ENCODE measurements at places on chromosomes 2 and 18.

- DNase-seq = no peak
Observed at GRCh38 chr2:138321458-138321857, 180.1 kb upstream of the SPOPL start.

DNA sequence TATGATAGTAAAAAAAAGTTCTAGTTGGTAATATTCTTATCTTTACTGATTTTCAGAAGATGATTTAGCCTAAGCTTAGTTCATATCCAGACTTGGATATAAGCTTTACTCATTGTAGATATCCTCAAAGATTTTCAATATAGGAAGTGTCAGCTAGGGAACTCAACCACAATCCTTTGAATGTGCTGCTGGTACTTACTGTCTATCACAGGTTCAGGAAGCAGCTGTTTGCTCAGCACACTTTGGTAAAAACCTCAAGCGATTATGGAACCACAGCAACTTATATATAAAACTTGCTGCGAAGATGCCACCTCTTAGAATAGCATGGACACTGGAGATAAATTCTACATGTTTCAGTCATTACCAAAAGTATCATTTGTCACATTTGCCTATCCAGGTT lies 60.1 kb upstream of the TNFRSF11A start:
- no peak for DNase-seq

DNA sequence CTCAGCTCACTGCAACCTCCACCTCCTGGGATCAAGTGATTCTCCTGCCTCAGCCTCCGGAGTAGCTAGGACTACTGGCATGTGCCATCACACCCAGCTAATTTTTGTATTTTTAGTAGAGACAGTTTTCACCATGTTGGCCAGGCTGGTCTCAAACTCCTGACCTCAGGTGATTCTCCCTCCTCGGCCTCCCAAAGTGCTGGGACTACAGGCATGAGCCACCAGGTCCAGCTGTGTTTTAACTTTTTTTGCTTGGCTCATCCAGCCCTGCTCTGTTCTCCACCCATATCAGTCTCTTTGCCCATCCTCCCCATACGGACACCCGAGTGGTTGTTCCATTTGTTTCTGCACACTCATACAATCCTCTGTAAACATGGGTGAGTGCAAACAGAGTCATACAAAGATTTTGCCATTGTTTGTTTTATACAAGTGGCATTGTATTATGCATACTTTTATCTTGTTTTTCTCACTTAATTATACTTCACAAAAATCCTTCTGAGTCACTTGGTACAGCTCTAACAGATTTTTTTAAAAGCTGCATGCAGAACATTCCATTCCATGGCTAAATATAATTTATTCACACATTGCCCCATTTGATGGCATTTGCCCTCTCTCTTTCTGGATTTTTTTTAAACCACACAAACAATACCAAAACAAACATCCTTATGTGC lies 5.3 kb downstream of the APOB start:
- no peak for DNase-seq

DNA sequence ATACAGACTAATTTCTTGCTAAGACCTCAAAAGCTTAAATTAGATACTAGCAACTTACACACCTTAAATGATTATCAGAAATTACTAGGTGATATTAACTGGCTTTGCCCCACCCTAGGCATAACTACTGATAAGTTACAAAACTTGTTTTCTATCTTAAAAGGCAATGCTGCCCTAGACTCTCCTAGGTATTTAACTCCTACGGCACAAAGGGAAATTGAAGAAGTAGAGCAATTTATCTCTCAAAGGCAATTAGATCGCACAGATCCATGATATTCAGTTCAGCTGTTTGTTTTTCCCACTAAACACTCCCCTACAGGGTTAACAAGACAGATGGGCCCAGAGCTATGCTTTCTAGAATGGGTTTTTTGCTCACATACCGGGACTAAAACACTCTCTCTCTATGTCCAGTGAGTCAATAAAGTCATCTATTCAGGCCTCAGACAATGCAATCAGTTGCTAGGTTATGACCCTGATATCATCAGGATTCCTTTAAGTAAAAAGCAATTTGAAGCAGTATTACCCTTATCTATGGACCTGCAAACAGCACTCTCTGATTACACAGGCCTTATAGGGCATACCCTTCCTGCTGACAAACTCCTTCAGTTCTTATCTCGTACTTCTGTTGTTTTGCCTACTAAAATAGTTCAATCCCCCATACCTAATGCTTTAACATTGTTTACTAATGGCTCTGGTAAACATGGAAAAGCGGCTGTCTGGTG lies 14.3 kb downstream of the MAP3K2 start:
- DNase-seq = no peak

GRCh38 chr2:40087434-40087833 lies 308.4 kb upstream of the THUMPD2 start:
- no peak for DNase-seq

DNA sequence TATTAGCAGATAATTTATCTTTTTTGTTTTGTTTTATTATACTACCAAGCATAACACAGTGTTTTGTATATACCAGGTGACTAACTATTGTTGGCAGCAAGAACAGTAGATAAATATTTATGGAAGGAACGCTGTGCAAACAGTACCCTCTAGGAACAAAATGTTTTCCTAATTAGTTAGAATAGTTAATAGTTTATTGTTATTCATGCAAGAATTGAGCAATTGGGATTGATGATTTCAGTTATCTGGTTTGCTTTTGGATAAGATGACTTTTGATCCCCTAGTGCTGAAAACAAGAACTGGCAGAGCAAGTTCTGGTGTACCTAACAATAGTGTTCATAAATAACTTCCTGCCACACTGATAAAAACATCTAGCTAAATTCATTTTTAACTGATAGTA lies 323.3 kb downstream of the TGIF1 start:
- DNase-seq = no peak

GRCh38 chr18:62778976-62779869 lies 63.9 kb downstream of the PHLPP1 start:
- no peak for DNase-seq

DNA sequence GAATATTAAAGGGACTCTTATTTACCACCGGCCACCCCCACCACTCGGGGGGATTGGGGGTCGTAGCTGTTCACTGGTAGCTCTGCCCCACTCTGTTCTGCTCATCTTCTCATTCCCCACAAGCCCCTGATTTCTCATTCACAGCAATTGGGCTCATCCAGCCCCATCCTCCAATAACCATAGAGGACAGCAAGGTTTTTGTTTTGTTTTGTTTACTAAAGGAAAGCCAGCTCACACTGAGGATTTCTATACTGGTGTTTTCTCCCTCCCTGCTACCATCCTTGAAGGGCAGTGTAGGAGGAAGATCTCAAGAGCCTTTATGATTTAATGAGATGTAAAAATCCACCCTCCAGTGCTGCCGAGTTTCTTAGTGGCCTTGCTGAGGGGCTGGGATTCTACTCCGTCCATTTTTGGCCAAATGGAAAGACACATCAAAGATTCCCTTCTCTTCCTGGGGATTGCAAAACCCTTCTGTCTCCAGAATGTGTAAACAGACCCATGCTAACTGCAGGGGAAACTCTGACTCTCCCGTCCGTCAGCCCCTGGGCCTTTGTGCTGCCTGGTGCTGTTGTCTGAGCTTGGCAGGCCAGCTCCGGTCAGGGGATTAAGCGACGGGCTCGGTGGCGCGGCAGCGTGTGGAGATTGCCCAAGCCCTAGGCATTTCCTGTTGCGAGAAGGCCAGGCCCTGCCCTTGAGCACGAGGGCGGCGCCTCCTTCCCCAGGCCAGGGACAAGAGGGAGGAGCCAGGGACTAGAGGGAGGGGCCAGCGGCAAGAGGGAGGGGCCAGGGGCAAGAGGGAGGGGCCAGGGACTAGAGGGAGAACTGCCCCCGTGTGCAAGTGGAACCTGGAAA lies 165.0 kb downstream of the ANTXR1 start:
- peak; percentile 95 for DNase-seq

- peak; percentile 82 for DNase-seq
Observed at GRCh38 chr2:18721038-18721922, 131.9 kb upstream of the NT5C1B start.

- no peak for DNase-seq
Observed at GRCh38 chr2:188076149-188077056, 215.3 kb upstream of the GULP1 start.

- DNase-seq = no peak
Observed at GRCh38 chr18:28399781-28400362, 222.9 kb upstream of the CDH2 start.

GRCh38 chr18:60549338-60549960 lies 176.9 kb upstream of the MC4R start:
- peak; percentile 55 for DNase-seq

DNA sequence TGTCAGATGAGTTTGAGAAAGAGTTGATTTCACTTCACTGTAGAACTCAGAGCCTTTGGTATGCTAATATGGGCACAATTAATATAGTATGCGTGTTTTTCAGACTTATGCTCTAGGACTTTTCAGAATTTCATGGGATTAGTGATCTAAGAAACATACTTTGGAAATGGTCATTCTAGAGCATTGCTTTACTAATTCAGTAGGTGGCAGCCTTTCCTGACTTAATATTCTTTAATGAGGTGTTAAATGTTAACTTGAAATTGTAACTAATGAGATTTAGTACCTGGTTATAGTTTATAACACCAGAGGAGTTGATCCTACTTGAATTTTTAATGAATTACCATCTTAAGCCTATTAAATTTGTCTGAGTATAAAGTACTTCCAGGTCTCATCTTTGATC lies 28.4 kb downstream of the ACTR2 start:
- DNase-seq = no peak

- no peak for DNase-seq
Observed at GRCh38 chr2:177273408-177273807, 8.9 kb upstream of the NFE2L2 start.

- no peak for DNase-seq
Observed at GRCh38 chr2:11186145-11186544, 30.9 kb downstream of the SLC66A3 start.

- DNase-seq = no peak
Observed at GRCh38 chr2:118841828-118842461, 5.5 kb downstream of the EN1 start.

DNA sequence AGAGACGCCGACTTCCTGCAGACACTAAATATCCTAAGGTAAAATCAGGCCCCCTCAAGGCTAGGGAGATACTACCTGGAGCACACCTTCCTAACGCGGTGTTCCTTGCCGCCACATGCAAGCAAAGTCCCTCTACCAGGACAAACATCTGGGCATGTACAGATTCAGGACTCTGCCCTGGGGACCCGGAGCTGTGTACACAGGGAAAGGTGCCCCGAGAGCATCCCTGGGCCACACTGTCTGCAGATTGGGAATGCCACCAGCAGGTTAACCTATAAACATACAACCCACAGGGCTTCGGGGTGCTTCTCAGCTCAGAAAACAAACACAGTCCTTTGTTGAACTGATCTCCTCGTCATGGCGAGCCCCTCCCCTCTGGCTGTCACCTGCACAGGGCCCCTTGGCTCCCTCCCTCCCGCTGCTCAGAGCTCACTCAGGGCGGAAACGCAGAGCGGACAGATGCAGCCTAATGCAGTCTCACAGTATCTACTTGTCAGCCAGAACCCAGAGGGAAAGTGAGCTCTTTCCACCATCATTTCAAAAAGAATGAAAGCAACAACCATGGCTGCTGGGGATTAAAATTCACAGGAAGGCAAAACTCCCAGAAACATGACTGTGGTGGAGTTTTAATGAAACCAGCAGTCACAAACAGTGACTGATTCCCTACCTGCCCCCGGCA lies 218.8 kb downstream of the HDAC4 start:
- no peak for DNase-seq

Data from NCI-H460 (cell line).